Hematopoietic multipotent progenitor cell treated with erythropoietin and hydrocortisone succinate and interleukin-3 and kit ligand, for 8 days (in vitro differentiated cells): ENCODE measurements at places on chromosomes 7 and 10.

DNA sequence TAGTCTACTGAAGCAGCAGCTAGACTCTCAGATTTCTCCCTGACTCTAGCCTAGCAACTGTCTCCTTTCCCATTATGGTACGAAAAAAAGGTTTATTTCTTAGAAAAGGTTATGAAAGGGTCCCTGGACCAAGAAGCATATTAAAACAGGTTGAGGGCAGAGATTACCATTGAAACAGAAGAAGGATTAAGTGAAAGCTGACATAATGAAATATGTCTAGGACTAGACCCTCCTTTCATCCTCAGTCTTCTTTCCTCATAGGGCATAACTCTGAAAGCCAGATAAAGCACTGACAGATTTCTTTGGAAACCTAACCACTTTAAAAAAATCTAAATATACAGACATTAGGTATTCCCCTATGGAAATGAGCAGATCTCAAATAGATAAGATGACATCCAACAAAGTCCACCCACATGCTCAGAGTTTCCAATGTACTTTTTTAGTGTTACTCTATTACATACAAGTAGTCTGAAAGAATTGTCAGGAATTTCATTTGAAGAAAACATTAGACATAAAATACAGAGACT, 58.6 kb downstream of the JMJD1C start:
- no peak for DNase-seq

DNA sequence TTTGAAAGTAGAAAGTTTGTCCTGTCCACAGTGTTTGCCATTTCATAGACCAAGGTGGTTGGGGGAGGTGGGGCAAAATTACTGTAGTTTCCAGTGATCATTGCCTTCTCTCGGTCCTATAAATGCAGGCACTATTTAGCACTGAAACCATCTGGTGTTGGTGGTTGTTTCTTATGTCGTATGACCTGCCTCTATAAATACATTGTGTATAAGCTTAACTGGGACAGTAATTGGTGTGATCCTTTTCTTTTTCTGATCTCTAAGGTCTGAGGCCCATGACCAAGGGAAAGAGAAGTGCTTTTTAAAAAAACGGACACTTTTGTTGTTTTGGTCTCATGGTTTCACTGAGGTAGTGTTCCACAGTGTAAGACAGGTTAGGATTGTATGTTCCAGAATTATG, 63.1 kb downstream of the AUTS2 start:
- DNase-seq = no peak

GRCh38 chr7:69896121-69896520, 297.8 kb downstream of the AUTS2 start:
- DNase-seq = no peak

- no peak for DNase-seq
Observed at GRCh38 chr7:44768628-44769371, 20.2 kb downstream of the ZMIZ2 start.

- no peak for DNase-seq
Observed at GRCh38 chr10:16780338-16780880, 36.8 kb downstream of the RSU1 start.

GRCh38 chr10:103564776-103565520, 71.4 kb downstream of the NEURL1 start:
- peak; percentile 38 for DNase-seq

DNA sequence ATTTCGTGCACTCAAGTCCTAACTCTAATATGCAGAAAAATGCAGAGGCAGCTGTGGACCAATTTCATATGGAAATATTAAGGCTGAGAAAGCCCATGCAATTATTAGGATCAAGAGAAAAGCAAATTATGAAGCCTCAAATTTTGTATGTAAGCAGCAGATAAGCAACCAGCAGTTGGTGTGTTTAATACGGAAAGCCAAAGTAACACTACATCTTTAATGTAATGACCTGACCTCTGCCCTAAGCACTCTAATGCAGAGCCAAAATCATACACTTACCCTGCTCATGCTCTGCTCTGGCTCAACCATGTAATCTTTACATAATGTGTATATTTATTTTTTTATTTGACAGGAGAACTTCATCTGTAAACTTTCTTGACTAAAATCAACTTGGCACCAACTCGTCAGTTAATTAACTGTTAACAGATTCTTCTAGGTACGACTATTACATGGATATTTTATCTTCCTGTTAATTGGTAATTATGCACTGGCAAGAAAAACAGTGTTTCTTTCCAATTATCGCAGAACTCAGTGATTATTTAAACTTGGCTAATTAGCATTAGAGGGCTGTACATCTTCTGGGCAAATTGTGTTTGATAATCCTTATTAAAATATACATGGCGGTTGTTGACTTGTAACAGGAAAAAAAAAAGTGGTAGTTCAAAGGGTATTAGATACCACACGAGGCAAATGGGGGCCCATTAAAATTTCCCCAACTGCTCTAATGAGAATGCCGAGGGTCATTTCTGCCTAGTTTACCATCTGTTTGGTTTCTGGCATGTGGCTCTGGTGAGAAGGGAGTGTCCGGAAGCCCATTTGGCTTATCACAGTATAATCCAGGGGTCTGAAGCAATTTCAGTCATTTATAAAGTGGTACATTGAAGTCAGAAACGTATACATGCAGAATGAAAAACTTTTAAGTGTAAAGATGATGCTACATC, 94.5 kb downstream of the RELN start:
- no peak for DNase-seq

DNA sequence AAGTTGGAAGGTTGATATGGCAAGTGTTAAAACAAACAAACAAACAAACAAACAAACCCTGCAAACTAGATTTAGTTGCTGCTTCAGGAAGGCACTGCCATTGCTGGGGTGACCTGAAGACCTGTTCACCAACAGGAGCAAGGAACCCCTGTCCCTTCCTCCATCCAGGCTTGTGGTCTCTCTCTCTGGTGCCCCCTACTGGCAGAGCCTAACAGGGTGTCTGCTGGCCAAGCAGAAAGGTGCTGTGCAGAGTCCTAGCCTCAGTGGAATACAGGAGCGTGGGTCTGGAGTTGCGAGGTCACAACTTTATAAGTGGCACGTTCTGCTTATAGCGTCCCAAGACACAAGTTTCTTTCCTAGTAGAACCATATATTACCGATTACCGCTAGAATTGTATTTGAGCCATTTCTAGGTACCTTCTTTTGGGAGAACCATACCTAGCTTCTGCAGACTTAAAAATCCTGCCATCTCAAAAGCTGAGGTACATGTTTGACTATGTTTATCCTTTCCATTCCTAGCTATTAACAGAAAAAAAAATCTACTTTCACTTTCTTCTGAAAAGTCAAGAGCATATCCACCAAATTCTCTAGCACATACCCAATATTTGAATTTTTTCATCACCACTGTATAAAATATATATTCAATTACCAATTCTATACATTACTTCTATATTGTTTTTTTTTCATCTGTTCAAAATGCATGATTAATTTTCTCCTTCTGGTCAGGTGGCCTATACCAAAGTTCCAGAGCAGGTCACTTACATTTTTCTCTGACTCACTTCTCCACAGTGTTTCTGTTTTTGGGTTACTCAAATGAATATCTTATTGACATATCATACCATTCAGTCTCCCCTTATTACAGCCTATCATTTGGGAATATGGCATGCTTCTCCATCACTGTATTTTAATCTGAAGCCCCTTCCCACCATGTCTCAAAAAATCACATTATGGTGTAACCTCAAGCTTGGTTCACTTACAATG, 29.1 kb upstream of the CALD1 start:
- DNase-seq = peak; percentile 64

DNA sequence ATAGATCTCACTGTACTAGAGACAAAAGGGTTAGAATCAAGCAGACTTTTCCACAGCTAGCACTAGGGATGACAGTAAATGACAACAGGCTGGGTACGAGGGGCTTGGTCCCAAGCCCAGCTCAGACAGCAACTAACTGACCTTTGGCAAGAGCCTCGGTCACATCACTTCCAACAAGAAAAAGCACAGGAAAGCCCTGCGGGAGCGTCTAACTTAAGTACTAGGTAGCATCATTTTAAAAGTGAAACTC, 22.8 kb downstream of the CALML3 start:
- no peak for DNase-seq

DNA sequence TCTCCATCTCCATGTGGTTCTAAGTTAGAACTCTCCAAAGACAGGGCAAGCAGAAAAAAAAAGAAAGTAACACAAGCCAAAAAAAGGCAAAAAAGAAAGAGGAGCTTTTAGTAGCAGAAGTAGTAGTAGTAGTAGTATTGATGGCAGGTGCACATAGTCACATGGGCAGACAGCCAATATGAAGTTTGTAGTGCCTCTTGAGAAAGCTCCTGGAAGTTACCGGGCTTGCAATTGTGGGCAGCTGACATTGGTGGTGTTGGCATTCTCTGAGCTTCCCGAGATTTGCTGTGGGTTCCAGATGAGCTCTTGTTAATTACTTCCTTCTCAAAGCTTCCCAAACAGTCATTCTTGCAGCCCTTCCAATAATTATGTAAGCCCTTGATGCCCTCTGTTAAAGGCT, 1128.5 kb downstream of the TYW1 start:
- DNase-seq = no peak

DNA sequence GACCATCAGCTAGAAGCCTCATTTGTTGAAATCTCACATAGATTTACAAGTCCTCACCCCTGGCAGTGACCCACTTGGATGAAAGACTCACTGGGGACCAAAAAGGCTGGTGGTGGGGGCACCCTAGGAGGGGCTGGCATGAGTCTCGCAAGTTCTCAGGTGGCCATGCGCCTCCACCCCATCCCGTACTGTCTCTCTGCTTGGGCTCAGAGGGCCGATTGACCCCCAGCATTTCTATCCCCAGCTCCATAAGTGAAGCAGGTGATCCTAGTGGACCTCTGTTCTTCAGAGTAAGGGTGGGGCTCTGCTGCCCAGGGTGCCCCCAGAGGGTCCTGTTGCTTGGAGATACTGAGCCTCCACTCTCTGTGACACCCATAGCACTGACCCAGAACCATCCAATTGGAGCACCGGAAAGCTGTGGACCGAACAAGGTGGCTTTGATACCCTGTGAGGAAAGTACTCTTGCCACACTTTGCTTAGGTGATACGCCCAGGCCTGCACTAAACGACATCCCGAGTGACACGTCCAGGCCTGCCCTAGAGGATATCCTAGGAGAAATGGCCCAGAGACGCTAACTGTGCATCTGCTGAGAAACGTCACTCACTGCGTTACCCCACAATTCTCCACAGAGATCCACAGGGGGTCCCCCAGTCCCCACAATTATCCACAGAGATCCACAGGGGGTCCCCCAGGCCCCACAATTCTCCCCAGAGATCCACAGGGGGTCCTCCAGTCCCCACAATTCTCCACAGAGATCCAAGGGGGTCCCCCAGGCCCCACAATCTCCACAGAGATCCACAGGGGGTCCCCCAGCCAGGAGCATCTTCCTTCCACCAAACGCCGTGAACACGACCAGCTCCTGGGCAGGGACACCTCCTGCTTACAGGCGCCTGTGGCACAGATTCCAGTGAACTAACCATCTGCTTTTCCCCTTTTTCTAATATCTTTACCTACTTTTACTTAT, 262.9 kb downstream of the PTPRN2 start:
- DNase-seq = no peak

DNA sequence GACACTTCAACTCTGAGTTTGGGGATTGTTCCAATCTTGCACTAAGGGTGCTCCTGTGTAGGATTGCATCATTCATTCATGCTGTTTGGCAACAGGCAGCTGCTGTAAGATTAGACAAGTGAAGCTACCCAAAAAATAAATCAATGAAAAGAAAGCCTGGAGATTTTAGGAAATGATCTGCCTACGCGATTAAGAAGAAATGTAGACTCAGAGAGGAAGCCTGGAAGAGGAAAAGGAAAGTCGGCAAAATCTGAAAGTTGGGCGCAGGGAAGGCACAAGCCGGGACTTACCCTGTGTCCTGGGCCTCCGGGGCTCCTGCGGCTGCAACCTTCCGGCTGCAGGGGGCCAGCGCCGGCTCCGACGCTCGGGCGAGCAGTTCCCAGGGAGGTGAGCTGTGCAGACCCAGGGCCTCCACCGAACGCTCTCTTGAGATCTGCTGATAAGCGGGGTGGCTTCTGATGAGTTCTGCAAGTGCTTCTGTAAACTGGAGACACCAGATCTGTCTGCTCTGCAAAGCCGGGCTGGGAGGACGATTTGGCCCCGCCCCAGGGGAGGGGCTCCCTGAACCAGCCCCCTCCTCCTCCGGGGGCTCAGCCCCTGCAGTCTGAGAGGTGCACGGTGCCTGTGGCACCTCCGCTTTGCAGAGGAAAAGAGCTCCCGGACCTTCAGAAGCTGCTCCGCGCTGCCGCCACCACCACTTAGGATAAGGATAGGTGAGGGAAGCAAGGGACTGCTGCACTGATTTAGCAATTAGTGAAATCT, 17.4 kb downstream of the PSPH start:
- DNase-seq = peak; percentile 74

DNA sequence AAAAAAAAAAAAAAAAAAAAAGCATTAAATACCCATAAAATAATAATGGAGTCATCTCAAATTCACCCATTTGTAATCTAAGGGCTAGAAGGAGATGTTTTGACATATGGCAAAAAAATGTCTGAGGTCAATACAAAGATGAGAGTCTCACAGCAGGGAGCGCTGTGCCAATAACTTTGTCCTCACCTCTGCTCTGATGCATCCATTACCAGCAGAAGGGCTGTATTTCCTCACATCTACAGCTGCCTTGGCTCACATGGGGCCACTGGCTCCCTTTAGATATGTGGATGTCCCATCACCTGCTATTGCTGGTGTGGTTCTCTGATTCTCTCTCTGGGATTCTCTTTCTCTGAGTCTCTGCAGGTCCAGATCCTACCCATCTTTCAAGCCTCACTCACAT, 90.3 kb upstream of the FAM133B start:
- no peak for DNase-seq

- DNase-seq = no peak
Observed at GRCh38 chr10:84654671-84655070, 326.3 kb downstream of the CCSER2 start.

DNA sequence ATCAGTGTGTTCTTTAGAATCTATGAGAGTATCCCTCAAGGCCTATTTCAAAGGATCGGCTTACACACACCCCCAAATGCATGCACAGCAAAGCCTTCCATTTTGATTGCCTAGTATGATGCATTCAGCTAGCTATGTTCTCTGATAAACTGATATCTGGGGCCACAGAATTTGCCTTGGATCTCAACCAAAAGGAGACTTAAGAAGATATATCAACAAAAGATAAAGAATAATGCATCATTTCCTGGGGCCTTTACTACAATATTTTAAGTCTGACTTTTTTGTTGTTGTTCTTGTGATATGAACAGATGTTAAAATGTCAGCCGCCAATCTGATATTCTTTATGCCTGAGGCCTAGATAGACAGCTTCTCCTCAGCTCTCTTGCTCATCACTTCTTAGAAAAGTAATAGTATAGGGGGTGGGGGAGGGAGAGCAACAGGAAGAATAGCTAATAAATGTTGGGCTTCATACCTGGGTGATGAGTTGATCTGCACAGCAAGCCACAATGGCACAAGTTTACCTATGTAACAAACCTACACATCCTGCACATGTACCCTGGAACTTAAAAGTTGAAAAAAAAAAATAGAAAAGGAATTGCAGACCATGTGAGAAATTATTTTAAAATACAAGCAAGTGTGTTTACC, 792.9 kb upstream of the GHITM start:
- DNase-seq = no peak
